ENCODE measurements at places on chromosomes 5 and 9.
A peak's percentile ranks its signal among the peaks of the same experiment; 100 is the strongest.

DNA sequence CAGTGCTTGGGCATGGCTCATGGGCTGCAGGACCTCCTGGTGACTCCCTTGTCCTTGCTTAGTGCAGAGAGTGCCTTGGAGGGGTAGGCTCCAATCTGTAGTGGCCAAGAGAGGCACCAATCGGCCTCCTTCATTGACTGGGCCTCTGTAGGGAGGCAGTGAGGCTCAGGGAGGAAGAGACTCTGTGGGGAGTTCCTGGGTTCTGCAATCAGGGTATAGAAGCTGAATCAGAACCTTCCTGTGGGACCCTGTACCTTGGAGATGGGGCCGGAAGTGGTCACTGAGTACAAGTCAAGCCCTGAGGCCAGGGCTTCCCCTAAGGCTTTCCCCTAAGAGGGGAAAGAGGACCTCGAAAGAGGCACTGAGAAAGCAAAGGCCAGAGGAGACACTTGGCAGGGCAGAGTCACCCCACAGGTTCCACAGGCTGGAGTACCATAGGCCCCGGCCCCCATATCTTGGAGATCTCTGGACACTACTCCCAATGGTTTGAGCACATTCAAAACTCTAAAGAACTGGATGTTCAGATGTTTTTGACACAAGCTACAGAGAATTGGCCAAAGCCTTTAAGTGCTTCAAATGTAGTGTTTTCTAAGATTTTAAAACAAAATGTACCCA is 190.5 kb downstream of the HSPA4 start:
- DNase-seq: no peak

GRCh38 chr5:66814146-66814991 is 218.2 kb downstream of the MAST4 start:
- DNase-seq: peak; percentile 30

DNA sequence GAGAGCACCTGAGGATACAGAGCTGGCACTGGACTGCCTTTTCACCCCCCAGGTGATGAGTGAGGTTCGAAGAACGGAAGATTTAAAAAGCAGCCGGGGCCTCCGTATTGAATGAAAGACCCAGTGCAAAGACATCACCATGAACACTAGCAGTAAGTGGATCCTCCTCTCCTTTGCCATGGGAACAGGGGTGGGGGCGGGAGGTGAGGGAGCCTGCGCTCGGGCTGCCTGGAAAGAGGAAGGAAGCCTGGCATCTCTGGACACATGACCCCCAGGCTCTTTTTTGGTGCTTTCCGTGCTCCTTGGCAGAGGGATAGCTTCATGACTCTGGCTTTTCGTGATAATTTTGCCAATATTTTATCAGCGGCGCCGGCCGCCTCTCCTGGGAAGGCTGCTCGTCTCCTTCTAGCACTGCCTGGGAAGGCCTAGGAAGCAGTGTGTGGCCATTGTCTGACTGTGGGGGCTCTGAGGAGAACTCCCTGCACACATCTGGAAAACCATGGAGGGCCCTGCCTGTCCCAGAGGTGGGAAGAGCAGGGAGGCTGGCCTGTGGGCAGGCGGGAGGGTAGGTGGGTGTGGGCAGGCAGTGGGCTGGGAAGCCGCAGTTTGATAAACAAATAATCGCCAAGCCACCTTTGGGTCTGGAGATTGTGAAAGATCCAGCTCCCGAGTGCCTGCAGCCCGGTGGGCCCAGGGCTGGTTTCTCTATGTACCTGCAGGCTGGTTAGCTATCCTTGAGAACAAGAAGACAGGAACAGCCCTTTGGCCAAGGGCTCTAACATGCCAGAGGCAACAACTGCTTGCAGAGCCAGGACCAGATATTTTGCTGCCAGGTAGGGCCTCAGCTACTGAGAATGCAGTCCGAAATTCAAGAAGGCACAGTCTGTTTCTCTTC is 911 bp downstream of the ABLIM3 start:
- no peak for DNase-seq

GRCh38 chr9:89821081-89821480 is 216.3 kb downstream of the GADD45G start:
- no peak for DNase-seq

- DNase-seq: no peak
Measured at GRCh38 chr9:104980039-104980654, 52.2 kb upstream of the ABCA1 start.

- DNase-seq: no peak
Measured at GRCh38 chr9:104074876-104075275, 19.2 kb upstream of the SMC2 start.

DNA sequence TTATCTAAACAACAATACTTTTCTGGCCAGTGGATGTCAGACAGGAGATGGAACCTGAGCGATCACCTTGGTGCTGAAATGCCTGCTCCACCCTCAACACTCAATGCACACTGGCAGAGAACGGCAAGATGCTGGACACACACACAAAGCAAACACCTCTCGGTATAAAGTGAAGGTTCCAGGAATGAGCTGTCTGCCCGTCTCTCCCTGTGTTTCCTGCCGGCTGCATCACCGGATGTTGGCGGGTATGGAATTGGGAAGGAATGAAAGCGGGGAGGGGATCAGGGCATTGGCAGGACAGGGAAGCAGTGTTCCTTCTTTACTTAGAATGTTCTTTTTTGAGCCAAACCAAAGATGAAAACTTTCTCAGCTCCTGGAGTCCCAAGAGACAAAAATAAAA is 59.2 kb downstream of the MED10 start:
- no peak for DNase-seq

- DNase-seq: peak; percentile 39
Measured at GRCh38 chr9:12884736-12885395, 110.0 kb downstream of the LURAP1L start.

GRCh38 chr9:81682797-81683196 is 6.5 kb downstream of the TLE1 start:
- no peak for DNase-seq

DNA sequence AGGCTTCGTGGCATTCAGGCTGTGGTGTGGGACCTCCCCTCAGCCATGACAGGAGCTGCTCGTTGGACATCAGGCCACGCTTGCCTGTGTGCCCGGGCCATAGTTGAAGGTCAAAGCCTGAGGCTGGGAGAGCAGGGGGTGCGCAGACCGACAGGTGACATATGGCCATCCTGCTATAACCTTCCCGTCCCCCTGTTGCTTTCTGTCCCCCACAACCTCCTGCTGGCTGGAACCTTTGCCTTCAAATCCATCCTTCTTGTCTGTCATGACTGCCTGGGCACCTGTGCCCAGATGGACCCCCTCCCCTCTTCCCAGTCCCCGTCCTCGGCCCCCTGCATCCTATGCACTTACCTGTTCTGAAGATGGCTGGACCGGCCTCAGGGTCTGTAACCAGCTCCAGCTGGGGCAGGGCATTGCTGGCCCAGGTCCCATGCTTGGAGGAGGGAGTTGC is 83.2 kb downstream of the WNK2 start:
- DNase-seq: no peak

- peak; percentile 5 for DNase-seq
Measured at GRCh38 chr9:22119522-22120158, 110.5 kb upstream of the CDKN2B start.

GRCh38 chr5:178460598-178460997 is 129.6 kb downstream of the COL23A1 start:
- DNase-seq: no peak

- no peak for DNase-seq
Measured at GRCh38 chr5:73303148-73304079, 130.4 kb downstream of the TMEM174 start.

DNA sequence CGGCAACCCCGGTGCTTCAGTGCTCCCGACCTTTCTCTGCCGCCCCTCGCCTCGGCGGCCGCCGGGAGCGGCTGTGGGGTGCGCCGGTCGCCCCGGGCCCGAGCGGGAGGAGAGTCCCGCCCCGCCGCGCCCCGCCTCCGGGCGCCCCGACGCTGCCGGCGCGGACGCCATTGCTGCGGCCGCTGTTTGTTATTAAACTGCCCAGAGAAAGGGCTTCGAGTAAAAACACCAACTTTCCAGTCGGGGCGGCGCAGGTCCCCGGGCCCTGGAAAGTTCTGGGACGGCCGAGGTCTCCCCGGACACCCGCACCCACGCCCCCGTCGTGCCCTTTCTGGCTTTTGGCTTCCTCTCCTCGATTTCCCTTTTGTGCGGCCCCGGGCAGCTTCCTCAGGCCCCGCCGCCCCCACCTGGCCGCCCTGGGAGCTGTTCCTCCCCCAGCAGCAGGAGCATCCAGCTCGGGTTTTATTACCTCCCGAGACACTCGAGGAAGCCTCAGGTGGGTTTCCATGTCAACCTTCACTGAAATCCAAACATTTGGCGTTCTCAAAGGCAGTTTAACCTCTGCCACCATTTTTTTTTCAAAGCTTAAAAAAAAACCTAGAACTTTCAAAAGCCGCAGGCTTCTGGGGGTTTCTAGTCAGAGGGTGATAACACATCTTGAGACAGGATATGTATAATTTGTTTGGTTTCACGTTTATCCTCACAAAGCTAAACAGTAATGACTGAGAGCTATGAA is 334.4 kb downstream of the CWC27 start:
- DNase-seq: peak; percentile 68

- no peak for DNase-seq
Measured at GRCh38 chr9:129549139-129549538, 71.8 kb downstream of the C9orf50 start.

- DNase-seq: no peak
Measured at GRCh38 chr5:2442496-2443354, 308.8 kb downstream of the IRX2 start.

DNA sequence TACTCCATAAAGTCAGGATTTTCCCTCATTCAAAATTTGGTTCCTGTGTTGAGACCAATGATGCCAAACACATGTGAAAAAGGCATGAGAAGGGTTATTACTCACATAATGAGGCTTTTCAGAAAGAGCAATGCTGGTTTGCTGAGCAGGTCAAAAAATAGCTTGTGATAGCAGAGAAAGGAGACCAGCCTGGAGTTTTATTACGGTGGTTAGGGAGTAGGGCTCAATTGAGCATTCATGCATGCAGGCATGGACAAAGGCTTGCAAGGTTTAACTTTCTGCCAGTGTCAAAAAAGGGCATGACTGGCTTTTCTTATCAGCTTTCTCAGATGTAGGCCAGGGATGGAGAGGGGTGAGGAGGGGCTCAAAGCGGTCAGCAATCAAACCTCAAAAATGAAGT is 628.3 kb downstream of the DNAH5 start:
- DNase-seq: no peak

GRCh38 chr9:78676623-78677022 is 379.7 kb downstream of the PSAT1 start:
- DNase-seq: no peak

DNA sequence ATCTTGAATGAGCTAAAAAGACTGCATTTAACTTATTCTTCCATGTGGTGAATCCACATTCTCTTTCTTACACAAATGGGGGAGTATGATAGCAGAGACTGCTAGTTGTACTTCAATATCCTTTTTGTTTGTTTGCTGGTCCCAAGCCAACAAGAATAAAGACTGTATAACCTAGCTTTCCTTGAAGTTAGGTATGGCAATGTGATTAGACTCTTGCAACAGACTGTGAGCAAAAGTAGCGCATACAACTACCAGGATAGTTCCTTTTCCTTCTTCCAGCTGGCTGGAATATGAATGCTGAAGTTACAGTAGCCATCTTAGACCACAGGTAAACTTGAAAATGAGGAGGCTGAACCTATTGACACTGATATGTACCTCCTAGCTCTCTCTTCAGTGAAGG is 17.9 kb upstream of the KIF2A start:
- no peak for DNase-seq

- no peak for DNase-seq
Measured at GRCh38 chr9:136348691-136349090, 14.9 kb downstream of the DNLZ start.

- DNase-seq: no peak
Measured at GRCh38 chr5:60483050-60483449, 216.9 kb downstream of the DEPDC1B start.

DNA sequence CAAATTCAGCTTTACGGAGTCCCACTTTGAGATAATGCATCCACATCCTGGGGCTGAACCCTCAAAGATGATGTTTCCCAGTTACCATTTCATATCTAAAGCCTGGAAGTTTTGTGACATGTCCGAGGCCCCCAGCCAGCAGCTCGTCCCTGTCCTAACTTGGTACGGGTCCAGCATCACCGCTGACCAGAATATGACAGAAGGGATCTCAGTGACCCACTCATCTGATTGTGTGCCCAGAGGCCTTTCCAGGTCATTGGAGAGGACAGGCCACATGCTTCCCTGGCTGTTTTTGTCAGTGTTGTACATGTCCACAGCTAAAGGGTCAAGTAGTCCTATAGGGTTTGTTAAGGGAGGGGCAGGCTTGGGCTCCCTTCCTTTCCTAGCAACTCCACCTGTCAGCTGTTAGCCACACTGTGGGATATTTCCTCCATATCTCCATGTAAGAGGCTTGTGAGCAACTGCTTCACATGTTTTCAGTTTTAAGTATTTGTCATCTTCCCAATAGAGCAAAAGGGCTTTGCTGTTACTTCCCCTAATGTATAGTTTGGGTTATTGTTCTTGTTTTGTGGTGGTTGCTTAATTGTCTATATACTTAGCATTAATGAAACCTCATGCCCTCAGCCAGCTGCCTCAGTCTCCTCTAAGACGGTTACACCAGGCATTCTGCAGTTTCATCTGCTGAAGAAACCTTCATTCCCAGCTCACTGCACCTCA is 33.4 kb downstream of the SECISBP2 start:
- no peak for DNase-seq

GRCh38 chr5:172877466-172878260 is 43.6 kb downstream of the ERGIC1 start:
- no peak for DNase-seq

DNA sequence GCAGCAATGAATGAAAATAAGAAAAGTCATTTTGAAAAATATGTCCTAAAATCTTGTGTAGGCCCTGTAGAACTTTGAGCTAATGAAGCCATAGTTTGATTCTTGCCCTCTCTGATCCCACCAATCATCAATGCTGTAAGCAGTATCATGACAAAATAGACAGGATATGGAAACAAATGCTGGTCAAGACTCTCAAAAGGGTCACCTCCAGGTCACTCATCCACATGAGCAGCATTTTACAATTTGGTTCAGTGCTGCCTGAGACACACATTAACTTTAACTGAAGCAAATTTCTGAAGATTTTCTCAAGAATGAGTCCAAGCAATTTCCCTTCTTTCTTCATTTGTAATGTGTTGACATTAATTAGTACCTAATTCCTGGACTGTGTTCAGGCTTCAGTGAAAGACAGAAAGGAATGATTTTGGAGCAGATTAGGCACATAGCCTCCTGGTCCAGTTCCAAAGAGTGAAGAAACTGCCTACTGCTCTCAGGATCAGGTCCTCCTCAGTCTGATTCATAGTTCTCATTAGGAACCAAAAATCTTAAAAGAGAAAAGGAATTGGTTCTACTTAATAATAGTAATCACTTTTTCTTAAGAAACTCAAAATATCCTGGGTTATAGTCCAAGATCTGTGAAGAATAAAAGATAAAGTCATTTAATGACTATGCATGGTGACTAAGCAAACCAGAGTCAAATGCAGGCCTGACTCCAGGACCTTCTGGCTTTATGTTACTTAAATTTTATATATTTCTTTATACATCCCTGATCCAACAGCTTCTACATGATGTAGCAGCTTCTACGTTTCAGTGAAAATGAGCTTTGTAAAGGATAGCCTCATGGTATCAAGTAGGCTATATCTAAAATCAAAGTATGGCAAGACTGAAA is 192.1 kb upstream of the RGMB start:
- no peak for DNase-seq

GRCh38 chr5:132758451-132758850 is 11.2 kb downstream of the CCNI2 start:
- DNase-seq: no peak

- no peak for DNase-seq
Measured at GRCh38 chr5:54804086-54804485, 181.3 kb downstream of the ESM1 start.

Data from NCI-H2081 (cell line).